ENCODE measurements at places on chromosomes 1 and 21.
A peak's percentile ranks its signal among the peaks of the same experiment; 100 is the strongest.

DNA sequence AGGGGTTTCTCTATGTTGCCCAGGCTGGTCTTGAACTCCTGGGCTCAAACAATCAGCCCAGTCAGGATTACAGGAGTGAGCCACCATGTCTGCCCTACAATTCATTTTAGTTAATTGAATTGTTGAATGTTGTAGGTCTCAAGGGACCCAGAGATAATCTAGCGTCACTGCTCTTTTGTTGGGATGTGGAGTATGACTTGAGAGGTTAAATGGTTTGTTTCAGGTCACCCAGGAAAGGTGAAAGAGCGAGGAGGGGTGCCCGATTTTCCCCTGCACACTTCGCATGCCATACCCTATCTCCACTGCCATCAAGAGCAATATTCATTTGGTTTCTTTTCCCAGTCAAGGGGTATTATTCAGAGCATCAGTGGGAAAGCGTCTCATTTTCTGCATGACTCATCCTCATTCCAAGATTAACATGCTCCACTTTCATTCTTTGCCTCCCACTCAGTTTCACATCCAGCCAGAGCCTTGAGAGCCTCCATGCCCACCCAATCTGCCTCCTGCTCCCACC, 13.1 kb upstream of the SLC30A1 start:
- DNase-seq, result no peak

GRCh38 chr1:55233145-55233777, 18.1 kb upstream of the USP24 start:
- no peak for DNase-seq

GRCh38 chr21:41821756-41822431, 55.0 kb upstream of the RIPK4 start:
- DNase-seq, result no peak

- no peak for DNase-seq
These were observed 611.2 kb upstream of the ADGRL4 start for GRCh38 chr1:79617777-79618176.

DNA sequence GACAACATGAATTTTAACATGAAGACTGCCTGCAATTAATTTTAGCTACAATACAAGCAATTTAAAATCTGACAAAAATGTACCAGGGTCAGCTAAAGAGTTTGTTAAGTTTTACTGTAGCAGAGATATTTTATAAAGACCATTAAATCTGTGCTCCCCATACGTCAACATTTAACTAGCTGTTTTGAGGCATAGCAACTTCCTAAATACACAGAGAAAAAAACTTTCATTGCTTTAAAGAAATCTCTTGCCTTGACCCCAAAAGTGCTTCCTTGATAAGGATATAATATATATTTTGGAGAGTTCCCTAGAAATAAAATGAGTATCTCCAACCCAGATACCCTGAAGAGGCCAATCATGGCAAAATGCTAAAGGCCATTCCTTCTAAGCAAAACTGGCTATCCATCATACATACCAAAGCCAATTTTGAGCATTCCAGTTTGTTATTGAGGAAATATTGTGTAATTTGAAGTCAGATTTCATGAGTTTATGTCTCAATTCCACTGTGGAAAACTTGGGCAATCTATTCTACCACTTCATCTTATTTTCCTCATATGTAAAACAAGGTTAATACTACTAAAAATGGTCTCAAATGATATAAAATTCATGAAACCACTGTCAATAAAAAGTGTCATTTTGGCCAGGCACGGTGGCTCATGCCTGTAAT, 19.1 kb downstream of the ASPM start:
- no peak for DNase-seq

- DNase-seq, result peak; percentile 57
These were observed 7.9 kb downstream of the CSTB start for GRCh38 chr21:43767984-43768867.

DNA sequence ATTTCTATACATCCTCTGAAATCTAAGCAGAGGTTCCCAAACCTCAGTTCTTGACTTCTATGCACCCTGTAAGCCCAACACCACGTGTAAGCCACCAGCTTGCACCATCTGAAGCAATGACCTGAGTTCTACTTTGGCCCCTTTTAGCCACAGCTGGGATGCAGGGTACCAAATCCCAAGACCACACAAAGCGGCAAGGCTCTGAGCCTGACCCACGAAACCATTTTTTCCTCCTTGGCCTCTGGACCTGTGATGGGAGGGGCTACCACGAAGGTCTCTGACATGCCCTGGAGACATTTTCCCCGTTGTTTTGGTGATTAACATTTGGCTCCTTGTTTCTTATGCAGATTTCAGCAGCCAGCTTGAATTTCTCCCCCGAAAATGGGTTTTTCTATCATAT, 38.8 kb downstream of the STXBP3 start:
- no peak for DNase-seq

DNA sequence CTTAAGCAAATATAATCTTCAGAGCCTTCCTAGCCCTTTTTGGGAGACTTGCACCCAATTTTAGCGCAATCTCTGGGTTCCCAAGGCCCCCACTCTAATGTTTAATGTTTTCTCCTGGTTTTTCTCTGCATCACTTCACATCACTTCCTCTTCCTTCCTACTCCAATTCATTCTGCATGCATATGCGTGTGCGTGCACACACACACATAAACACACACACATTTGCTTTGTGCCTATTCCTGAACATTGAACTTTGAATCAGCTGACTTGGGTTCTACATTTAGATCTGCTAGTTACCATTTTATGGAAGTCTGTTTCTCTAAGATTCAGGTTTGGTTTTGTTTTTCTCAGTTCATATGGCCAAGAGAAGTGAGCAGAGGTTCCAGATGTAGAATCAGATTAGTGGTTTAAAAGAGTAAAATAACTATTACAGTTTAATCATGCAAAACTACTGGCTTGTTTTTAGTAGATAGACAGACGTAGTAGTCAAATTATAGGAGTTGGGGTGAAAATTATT, 7.4 kb upstream of the EDEM3 start:
- no peak for DNase-seq

DNA sequence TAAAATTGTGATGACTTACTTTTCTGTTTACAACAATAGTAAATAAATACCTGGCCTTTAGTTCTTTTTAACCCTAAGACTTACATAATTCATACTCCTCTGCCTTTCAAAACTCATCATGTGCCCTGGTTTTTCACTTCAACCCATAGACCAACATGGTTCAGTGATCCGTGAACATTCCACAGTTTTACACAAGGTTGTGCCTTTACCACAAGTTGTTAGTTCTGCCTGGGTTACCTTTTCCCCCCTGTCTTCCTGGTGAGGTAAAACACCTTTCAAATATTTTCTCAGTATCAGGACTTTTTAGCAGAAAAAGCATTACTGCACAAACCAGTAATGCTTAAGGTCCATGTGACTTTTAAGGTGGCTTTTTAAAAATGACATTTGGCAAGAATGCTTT, 1466.4 kb downstream of the PLA2G4A start:
- no peak for DNase-seq

DNA sequence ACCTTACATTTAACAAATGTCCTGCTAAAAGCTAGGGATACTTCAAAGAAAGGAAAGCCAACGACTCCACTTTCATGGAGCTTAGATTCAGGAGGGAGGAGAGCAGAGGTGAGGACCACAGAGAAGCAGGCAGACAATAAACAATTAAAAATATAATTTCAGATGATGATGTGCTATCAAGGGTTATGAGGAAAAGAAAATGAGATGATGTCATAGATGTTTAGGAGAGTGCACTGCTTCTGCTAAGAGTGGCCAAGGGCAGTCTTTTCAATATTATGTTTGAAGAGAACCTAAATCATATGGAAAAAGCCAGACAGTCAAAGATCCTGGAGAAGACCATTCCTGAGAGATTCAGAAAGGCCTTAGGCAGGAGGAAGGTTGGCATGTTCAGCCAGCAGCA, 66.6 kb upstream of the HOOK1 start:
- no peak for DNase-seq

- no peak for DNase-seq
These were observed 114.7 kb upstream of the WNT4 start for GRCh38 chr1:22257290-22258275.

DNA sequence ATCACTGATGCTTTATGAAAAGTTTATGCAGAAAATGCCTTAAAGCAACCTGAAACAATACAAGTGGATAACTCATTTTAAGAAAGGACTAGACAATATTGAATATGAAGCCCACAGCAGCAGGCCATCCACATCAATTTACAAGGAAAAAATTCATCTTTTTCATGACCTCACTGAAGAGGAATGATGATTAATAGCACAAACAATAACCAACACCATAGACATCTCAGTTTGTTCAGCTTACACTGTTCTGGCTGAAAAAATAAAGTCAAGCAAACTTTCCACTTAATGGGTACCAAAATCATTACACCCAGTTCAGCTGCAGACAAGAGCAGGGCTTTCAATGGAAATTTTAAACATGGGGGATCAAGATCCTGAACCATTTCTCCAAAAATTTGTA, 380.6 kb upstream of the NEGR1 start:
- DNase-seq, result no peak

DNA sequence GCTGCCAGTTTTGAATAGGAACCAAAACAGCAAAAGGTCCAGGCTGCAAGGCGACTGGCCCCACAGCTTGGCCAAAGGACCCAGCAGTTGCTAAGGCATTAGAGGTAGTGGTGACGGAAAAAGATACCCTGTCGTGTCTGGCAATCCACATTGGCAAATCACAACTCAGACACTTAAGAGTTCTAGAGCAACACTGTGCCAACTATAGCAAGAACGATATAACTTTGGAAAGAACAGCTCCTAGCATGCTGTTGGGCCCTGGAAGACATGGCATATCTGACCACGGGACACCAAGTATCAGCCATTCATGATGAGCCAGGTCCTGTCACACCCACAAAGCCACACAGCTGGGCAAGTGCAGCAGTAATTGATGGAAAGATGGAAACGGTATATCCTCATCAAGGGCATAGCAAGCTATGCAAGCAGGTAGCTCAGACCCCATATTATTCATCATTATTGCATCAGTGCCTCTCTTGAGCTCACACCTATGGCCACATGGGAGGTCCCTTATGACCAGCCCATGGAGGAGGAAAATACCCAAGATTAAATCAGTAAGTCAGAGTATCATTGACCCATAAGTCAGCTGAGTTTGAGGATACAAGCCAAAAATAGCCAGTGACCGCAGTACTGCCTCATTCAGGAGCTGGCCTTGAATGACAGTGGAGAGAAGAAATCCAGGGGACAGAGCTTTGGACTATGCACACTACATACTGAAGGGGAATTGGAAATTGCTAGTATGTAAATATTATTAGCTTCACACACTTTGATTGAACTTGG, 221.2 kb downstream of the SETD4 start:
- no peak for DNase-seq

DNA sequence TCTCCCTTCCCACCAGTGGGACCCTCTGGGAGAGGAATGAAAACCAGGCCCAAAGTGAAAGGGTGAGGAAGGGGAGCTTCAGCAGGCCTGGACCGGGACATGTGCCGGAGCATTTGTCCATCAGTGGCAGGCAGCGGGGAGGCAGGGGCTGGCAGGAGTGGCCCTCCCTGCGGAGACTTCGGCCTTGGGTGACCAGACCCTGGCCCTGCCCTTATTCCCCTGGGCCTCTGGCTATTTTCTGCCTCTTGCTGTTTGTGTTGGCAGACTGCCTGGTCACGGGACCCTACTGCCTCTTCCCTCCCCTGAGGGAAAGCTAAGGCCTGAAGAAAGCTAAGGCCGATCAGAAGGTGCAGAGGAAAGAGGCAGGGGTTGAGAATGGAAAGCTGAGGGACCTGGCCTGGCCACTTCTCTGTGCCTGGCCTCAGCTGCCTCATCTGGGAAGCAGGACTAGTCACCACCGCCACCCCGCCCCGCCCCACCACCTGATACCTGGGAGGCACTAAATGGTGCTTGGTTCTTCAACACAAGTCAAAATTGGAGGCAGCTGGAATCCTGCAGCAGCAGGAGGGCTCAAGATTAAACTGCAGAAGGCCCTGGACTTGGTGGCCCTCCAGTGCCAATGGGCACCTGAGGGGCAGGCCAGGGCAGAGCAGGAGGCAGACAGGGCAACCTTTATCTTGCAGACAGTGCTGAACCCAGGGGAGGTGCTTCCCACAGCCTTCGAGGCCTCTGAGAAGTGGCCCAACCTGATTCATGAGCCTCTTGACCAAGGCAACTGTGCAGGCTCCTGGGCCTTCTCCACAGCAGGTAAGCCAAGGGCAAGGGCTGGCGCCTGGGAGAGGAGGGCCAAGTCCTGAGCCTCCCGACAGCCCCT, 7.9 kb downstream of the TINAGL1 start:
- no peak for DNase-seq

DNA sequence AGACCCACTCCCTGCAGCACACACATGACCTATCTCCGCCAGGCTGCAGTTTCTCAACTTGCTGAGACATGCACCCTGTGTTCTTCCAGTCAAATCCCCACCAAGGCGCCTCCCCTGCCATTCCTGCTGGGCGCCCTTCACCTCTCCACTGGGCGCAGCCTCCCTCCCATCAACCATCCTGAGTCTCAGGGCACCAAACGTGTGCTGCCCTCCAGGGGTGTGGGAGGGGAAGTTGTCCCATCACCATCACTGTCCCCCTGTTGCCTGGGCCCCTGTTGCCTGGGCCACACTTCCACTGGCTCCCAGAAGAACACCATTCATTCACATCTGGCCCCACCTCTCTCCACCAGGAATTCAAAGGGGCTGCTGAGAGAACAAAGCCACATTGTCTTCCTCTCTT, 44.9 kb upstream of the EFHD2 start:
- no peak for DNase-seq

Data from kidney capillary endothelial cell (primary cell).